ENCODE measurements at places on chromosomes 7 and 10. TPM values are rescaled to one million over a fixed set of nuclear protein-coding genes. Genes with fewer than 3 reads are reported as not detected.

The OR2A5 gene
- not detected for total RNA-seq

The SLC39A12 gene
- 0.41 TPM for total RNA-seq

The FHIP2A gene
- 23.6 TPM for total RNA-seq

The C10orf105 gene
- 0.32 TPM for total RNA-seq

The AMZ1 gene
- 0.47 TPM for total RNA-seq

The H2BK1 gene
- not detected for total RNA-seq

Data from lower lobe of right lung (tissue), 2 donors.